Anterior cingulate cortex (tissue), 58 donors: ENCODE measurements at places on chromosomes 1 and 21.

- no peak for DNase-seq
Measured at GRCh38 chr1:79773385-79773784, 766.9 kb upstream of the ADGRL4 start.

DNA sequence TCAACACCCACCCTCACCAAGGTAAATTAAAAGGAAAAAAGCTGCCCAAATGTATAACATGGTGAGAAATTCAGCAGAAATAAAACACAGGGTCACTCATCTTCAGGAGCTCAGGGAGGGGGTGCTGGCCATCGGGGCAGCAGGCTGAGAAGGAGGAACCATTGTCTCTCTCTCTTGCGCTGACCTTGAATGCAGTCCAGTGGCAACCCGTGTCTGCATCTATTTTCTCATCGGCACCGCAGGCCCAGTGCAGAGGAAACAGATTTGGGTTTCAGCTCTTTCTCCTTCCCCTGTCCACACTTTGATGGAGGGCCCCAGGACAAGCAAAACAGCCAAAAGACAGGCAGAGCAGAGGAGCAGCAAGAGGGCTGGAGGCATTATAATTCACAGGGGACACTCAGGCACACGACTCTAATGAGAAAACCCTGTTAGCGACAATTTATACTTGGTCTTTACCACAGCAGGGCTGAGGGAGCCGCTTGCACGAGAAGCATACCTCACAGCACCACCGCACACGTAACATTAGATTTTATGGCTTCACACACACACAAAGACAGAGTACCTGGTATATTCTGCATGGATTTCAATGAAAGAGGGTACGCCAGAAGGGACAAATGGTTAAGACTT is 18.6 kb downstream of the MKNK1 start:
- no peak for DNase-seq

DNA sequence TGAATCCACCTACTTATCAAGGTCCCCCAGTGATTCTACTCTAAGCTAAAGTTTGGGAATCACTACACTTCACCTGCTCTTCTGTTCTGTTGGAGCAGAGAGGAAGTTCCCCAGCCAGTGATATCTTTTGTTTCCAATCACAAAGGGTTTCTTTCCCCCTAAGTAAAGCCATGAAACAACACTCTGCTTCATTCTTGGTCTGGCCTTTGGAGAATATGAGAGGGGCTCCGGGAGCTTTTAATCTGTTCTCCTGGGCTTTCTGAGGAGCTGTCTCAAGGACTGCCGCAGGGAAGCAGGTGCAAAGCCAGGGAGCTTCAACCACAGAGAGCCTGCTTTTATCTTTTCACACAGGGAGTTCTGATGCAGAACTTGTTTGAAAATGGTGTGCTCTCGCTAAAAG is 10.1 kb upstream of the SLAMF9 start:
- DNase-seq = no peak

DNA sequence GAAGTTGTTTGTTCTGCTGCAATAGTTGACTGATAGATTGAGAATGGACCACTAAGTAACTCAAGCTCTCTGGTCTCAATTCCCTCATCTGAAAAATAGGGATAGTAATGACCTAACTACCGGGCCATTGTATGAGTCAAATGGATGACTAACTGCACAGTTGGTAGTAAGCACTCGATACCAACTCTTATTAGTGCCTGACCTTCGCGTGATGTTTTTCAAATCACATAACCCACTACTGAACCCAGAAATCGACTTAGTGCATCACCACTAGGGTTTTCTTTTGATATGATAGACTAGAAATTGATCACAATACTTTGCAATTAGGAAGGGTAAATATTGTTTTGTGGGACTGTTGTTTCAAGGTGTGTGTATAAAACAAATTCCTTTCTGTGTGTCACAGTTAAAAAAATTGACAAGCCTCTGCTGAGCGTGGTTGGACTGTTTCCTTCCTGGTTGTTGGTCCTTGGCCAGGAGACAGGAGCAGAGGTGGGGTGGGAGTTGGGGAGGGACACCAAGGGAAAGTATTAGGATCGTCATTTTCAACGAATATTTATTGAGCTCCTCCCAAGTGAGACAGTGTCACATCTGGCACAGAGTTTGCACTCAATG is 54.0 kb upstream of the LRP8 start:
- DNase-seq = no peak

DNA sequence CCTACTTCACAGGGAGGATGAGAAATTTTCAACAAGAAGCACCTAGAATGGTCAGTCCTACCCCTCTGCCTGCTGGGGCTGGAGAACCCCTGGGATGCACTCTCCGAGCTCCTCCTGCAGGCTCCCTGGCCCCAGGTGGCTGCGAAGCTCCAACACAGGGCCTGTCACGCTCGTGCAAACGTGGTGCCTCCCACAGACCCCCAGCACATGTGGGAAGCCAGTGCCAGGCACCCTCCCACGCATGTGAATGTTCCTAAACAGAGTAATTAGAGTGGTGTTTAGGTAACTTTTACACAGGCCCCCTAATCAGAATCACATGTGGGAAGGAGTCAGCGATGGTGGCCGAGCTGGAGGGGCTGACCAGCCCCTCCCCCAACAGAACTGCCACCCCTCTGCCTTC is 28.4 kb downstream of the GLIS1 start:
- no peak for DNase-seq

DNA sequence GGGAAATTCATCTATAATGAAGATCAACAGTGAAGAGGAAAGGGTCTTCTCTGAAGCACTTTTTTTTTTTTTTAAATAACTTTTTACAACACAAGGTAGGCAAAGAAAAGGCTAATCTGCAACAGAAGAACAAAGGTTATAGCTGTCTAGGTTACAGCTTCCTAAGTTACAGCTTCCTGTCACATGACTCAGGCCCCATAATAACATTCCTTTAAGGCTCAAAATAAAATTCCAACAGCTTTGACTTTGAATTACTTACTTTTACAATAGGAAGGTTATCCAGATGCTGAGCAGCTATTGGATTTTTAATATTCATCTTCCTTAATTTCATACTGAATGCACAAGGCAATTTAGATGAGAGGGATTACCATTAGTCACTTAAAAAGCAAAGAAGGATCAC is 40.4 kb upstream of the TMEM61 start:
- DNase-seq = no peak

GRCh38 chr1:225825607-225826007 is 15.7 kb downstream of the EPHX1 start:
- no peak for DNase-seq

DNA sequence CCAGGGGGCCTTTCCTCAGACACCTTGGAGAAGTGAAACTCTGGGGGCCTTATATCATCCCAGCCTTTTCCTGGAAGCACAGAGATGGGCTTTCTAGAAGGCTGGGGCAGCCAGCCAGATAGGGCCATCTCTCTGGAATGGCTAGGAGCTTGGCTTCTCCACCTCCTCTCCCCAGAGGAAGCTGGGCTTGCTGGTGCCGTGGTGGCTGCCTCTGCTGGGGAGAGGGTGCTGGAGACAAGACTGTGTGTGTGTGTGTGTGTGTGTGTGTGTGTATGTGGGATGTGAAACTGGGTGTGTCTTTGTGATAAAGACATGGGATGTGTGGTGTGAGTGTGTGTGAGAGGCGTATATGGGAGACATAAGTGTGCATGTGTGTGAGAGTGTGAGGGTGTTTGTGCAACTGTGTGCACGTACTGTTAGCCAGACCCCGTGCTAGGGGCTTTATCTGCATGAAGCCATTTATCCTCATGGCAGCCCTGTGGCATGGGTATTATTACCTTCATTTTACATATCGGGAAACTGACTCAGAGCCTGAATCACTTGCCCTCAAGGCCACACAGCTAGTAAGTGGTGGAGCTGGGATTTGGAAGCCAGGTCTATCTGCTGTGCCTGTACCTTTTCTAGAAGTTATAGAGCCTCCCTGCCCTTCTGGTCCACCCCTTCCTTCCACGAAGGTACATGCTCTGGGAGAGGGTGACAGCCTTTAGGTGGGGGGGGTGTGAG is 44.2 kb downstream of the PTPRU start:
- DNase-seq = no peak

DNA sequence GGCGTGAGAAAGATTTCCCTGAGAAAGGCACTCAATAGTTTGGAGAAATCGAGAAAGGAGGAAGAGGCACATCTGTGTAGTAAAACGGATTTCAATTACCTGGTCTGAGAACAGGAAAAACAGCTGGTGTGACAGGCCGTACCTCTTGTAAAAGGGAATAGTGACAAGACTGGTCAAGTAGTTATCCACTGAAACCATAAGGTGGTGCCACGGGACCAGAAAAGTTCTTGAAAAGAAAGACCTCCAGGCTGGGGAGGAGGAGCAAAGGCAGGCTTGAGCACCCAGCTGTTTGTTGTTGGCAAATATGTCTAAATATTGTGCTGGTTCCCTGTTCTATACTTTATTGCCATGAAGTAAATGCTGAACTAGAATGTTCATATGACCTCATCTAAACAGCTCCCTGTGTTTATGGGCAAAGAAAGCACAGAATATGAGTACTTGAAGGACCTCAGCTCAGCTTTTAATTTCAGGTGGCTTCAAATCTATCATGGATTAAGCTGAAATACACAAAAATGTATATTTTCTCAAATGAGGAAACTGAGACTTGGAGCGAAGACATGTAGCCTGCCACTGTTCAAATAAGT is 4.0 kb downstream of the HAO2 start:
- DNase-seq = no peak

- no peak for DNase-seq
Measured at GRCh38 chr1:18091660-18092446, 15.7 kb upstream of the IGSF21 start.

DNA sequence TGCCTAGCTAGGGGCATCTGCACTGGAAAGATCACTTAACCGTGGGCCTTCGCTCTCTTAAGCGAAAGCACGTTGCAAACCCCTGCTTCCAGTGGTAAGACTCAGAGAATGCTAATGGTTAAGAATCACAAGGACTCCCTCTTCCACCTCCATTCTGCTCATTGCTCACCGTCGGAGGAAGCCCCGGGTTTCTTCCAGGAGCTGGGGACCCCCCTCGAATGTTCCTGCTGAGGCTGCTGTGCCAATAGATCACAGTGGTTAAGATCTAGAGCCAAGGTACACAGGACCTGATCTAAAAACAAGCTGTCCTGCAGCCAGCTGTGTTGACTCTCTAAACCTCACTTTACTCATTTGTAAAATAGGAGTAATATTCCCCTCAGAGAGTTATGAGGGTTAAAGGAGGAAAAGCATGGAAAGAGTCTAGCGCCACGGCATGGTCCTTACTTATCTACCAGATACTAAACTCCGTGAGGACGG is 765 bp downstream of the VAMP3 start:
- DNase-seq = no peak

GRCh38 chr1:156128654-156129597 is 14.4 kb downstream of the LMNA start:
- no peak for DNase-seq

DNA sequence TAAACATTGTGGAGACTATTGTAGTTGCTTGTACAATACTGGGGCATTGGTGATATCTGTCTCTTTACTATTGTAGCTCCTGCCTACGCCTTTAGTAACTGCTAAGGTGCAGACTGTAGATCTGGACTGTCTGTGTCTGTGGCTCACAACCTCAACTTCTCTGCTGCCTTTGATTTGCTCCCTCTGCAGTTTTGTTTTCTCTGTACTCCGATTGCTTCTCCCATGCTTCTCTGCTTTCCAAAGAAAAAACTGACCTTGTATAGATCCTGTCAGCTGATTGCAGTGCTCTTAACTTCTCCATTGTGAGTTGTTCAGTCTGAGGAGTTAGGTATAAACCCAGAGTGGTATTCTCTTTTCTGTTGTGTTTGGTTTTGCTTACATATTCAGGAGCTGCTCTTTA is 15.3 kb downstream of the MAGI3 start:
- no peak for DNase-seq

- no peak for DNase-seq
Measured at GRCh38 chr21:28671549-28672195, 321.0 kb downstream of the LTN1 start.

DNA sequence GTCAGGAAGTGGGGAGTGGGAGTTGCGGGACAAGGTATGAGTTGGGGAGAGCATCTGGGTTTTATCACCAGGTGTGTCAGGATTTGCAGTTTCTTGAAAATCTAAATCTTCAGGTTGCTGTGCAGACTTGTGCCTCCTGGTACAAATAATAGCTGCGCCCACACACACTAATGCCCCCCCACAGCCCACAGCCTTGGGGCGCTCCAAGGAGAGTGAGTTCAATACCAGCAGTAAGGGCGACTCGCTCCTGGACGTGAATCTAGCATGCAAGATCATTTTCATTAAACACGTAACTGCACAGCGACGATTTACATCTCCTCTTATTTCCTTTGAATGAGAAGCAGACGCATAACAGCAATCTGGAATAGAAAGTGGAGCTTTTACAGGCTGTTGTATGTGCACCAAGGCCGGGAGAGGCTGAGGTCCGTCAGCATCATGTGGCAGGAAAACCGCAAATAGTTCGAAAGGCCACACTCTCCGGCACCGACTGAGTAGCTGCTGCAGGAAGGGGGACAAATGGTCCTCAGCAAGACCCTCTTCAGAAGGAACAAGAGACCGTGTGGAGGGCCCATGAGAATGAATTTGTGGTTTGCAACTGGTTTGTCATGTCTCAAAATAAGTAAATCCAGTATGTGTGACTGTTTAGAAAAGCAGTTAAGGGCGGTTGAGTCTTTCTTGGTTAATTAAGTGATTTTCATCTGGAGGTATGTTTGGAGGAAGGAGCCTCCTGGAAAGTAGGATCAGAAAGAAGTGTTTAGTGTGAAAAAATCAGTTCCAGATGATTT is 439.5 kb downstream of the SMYD3 start:
- no peak for DNase-seq

GRCh38 chr1:199247891-199248290 is 609.1 kb downstream of the PTPRC start:
- no peak for DNase-seq

- no peak for DNase-seq
Measured at GRCh38 chr1:84107955-84108354, 36.1 kb upstream of the PRKACB start.

DNA sequence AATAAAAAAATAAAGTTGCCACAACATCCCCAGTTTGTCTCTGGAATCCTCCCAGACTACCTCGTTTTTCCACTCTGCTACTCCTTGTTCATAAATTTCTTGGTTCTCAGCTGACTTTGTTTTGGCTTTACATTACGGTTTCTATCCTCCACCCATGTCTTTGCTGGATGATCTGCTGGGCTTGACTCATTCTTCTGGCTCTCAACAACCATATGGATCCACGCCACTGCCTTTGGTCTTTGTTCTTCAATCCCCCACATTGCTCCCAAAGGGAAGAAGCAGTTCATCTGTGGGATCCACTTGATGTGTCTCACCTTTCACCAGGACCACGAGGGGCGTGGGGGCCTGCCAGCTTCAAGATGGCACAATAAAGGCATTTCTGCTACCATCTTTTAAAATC is 67.1 kb upstream of the NBL1 start:
- DNase-seq = no peak

- no peak for DNase-seq
Measured at GRCh38 chr1:64172458-64172983, 30.9 kb upstream of the UBE2U start.

GRCh38 chr1:234840843-234841242 is 230.9 kb upstream of the IRF2BP2 start:
- no peak for DNase-seq
